ENCODE measurements at places on chromosomes 1 and 21.
A peak's percentile ranks its signal among the peaks of the same experiment; 100 is the strongest.

GRCh38 chr1:5220421-5220820 is 566.0 kb downstream of the AJAP1 start:
- DNase-seq = no peak

- peak; percentile 82 for DNase-seq
Measured at GRCh38 chr1:218351391-218352074, 6.4 kb downstream of the TGFB2 start.

DNA sequence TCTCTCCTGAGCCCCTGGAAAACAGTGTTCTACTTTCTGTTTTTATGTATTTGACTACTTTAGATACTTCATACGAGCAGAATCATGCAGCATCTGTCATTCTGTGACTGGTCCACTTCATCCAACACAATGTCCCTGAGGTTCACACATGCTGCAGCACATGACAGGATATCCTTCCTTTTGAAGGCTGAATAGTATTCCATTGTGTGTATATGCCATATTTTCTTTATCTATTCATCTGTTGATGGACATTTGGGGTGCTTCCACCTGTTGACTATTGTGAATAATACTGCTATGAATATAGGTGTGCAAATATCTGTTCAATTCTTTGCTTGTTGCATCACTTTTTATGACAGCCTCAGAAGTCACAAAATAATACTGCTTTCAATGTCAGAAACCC is 55.8 kb downstream of the SH3GLB1 start:
- no peak for DNase-seq

GRCh38 chr1:57616921-57617320 is 193.1 kb upstream of the DAB1 start:
- no peak for DNase-seq

- DNase-seq = no peak
Measured at GRCh38 chr1:151491641-151492040, 19.5 kb upstream of the CGN start.

DNA sequence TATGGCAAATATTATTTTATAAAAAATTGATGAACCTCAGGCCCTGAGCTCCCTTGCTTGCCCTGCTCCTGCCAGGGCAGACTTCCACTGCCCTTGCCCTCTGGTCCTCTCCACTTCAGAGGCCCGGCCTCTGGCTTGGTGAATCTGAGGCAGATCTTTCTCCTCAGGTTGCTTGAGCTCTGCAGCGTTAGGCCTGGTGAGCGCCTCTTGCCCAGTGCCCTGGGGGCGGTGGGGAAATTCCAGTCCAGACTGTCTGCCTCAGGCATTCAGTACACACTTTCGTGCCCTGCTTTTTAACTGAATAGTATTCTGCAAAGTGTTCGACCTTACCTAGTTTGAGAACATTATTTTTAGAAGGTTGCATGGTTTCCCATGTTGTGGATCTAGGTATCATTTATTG is 98.2 kb downstream of the PCBP3 start:
- no peak for DNase-seq

DNA sequence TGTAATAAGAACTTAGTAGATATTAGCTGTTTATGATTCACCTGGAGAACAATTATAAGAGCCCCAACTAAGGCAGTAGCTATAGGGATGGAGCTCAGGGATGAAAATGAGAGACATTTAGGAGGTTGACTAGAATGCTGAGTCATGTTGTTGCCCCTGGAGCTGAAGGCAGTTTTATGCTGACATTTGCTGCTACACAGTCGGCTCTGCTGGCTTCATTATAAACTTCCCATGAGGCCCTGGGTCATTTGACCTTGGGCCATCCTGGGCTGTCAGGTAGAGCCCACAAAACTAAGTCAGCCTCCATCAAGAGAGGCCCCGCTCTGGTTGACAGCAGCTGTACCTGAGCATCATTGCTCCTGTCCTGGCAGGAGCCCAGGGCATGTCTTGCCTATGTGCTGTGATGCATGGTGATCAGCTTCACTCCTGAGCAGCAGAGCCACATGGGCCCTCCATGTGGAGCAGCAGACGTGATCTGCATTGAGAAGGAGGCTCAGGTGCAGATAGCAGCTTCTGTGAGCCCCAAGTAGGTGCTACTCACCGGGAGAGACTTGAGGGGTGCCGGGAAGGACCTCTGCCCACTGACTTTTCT is 112.4 kb downstream of the TBX19 start:
- DNase-seq = peak; percentile 28

GRCh38 chr1:163351912-163352311 is 30.2 kb downstream of the NUF2 start:
- no peak for DNase-seq

DNA sequence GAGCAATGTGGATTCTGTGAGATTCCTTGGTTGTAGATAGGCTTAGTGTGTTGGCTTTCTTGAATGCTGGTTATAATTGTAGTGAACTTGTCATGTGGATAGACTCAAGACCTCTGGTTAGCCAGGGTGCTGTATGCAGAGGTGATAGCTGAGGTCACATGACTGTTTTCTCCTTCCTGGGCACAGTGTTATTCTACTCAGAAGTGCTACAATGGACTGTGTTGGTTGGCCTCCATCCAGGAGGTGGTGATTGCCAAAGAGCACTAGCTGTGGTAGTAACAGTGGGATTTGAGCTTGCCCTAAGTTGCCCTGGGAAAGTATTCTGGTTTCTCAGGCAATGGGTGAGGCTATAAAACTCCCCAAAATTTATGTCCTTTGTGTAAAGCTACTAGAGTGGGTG is 71.6 kb downstream of the SH3BGR start:
- DNase-seq = no peak
